ENCODE measurements at places on chromosomes 11 and 22.

DNA sequence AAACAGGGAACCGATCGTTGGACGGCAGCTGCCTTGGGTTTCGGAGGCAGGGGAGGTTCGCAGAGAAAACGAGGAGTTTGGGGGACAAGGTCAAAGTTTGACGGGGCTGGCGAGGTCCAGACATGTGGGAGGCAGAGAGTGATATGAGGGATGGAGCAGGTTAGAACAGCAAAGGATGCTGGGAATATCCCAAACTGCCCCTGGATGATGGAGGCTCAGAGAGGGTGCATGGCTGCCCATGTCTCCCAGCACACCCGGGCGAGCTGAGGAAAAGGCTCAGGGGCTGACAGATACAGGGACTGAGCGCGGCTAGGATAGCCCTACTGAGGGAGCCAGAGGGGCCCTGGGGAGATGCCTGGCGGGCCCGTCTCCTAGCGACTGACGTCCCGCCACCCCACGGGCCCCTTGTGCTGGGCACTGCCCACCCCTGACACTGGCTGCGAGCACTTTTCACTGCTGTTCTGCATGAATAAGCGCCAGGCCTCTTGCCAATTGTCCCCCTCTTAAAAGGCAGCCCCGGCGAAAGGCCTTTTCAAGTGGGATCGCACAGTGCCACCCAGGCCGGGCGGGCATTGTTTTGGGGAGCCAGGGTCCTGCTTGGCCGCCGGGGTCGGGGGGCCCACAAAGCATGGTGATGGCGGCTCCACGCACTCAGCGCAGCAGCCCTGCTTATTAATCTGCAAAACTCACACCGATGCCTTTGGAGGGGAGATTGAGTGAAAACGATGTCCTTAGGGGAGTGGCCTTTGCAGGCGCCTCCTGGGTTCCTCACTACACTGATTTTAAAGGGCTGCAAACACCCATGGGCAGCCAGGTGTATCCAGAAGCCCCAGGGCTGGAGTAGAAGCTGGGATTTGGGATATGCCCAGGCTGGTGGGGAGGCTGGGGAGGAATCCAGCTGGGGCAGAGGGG, 90.0 kb upstream of the LINC01488 start:
- DNase-seq, result peak; percentile 43

DNA sequence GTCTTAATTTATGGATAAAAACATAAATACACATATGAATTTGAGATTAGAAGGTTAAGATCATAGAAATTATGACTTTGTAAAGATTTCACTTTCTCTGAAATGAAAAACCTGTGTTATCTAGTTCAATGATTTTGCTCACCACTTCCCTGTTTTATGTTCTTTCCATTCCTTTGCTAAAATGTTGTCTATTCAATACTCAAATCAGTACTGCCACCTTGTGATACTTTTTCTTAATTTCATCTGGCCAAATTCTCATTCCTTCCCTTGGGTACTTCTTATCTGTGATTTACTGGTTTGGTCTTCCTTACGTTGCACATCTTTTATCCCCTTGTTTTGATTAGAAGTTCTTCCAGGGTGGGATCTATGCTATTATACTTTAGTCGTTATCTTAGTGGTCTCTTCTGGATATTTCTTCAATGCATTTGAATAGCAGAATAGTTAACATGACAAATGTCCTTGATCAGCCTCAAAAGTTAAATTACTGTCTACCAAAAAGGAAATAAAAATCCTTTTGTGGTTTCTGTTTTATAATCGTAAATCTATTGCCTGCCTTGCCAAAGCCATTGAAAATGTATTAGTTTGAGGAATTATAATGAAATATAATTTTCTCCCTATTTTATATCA, 197.0 kb downstream of the PGR start:
- no peak for DNase-seq

DNA sequence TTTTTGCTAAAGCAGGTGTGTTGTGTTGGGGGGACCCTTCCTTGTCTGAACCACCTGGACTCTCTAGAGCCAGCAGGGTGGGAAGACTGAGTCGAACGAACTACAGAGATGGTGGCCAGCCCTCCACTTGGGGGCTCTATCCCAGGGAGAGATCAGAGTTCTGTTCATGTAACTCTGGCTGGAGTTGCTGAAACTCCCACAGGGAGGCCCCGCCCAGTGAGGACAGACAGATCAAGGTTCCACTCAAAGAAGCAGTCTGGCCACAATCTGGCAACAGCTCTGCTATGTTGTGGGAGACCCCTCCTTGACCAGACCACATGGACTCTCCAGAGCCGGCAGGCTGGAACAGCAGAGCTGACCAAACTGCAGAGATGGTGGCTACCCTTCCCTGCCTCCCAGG, 20.2 kb upstream of the OR5AK2 start:
- no peak for DNase-seq

- no peak for DNase-seq
These were observed 185.6 kb upstream of the TENM4 start for GRCh38 chr11:79626135-79627075.

GRCh38 chr11:126152586-126152985, 58.9 kb downstream of the RPUSD4 start:
- DNase-seq, result no peak

GRCh38 chr22:44497218-44497904, 672 bp downstream of the RTL6 start:
- DNase-seq, result peak; percentile 81
